NCI-H1436 (cell line): ENCODE measurements at places on chromosomes 5 and 9.
A peak's percentile ranks its signal among the peaks of the same experiment; 100 is the strongest.

- no peak for DNase-seq
Measured at GRCh38 chr9:33146298-33146697, 20.8 kb downstream of the B4GALT1 start.

- DNase-seq = no peak
Measured at GRCh38 chr9:132439153-132439552, 29.1 kb downstream of the CFAP77 start.

DNA sequence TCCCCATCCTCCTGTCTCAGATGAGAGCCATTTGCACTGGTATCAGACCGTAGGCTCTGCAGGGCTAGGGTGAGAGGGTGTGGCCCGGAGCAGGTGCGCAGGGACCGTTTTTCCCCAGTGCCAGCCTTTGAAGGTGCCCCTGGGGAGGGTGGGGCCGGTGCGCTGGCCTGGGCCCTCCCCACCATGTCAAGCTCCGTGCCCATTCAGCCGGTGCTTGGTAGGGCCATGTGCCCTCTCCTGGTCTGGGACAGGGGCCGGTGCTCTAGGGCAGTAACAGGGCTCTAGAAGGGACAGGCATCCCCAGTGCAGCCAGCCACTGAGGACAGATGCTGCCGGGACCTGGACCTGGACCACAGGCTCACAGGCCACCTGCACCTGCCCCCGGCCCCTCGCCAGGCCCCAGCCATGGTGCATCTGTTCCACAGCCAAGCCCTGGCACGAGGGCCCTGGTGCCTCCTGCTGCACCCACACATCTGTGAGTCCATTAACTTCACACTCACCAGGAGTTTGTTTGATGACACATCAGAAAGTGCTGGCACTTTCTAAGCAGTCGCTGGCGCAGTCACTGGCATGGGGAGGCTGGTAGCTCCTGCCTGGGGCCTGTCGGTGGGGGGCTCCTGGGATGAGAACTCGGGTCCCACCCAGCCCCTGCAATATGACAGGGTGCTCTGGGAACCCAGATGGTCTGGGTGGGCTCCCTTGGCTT lies 5.0 kb upstream of the QRFP start:
- DNase-seq = no peak

- DNase-seq = no peak
Measured at GRCh38 chr5:52997424-52997823, 8.3 kb downstream of the ITGA2 start.

GRCh38 chr5:136420168-136420898 lies 55.0 kb upstream of the TRPC7 start:
- DNase-seq = no peak

- no peak for DNase-seq
Measured at GRCh38 chr9:117407436-117408022, 7.3 kb downstream of the ASTN2 start.

DNA sequence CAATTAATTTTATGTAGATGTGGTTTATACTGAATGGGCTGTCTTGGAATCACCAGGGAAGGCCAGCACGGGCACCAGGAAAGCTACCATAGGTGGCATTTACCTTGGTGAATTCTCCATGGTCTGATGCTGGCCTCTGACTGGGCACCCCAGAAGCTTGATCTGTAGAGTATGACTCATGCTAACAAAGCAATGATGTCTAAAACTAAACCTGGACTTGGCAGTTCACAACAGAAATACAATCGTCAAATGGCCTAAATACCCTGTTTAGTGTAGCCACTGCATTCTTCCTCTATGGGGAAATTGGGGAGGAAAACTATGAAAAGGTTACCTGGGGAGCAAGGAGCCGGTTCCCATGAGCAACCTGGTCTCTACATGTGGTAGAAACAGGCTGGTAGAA lies 98.0 kb downstream of the ATPSCKMT start:
- DNase-seq = no peak

DNA sequence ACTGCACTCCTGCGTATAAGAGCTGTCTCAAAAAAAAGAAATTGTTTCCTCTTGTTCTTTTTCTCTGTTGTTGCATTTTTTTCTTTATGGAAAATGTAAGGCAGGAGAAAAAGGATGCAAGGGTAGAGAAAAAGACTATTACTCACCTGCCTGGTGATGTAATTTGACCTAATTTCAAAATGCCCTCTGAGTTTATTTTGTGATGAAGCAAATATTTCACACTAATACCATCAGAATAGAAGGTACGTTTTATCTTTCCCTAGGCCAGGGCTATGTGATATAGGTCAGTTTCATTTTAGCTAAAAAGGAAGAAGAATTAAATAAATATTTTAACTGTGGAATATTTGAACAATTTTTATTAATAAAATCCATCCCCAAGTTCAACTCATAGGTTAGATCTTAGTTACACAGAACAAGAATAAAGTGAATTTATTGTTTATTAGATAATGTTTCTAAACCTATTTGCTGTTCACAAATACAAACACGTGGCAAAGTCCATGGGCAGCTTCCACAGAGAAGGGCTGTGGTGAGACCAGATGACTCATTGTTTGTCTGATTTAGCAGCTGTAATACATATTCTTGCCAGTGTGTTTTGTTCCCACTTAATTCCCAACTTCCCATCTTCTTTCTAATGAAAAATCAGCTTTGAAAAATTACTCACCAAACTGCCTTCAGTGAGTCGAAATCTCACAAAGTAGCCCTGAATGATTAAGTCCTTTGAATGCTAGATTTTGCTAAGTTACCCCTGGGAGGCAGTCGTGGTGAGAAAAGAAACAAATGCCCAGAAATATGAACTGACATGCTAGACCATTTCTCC lies 52.8 kb upstream of the CCDC112 start:
- no peak for DNase-seq

DNA sequence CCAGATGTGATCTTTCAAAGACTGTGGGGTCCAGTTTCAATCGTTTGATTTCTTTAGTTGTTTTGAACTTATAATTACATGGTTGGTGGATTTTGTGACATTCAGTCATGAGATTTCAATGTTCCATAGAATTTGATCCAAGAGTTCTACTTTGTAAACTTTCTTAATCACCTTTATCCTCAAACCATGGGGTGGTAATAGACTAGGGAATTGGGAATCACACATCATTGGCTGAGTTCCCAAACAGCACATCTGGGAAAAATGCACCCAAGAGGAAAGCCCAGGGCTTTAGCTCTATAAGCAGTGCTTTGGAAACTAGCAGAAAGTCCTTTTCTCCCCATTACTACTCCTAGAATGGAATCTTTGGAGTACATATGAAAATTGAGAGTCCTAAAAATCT lies 177.6 kb downstream of the NNT start:
- DNase-seq = no peak

GRCh38 chr5:98989727-98990126 lies 60.9 kb upstream of the CHD1 start:
- DNase-seq = no peak

GRCh38 chr9:13705918-13706317 lies 426.4 kb upstream of the MPDZ start:
- no peak for DNase-seq

- no peak for DNase-seq
Measured at GRCh38 chr5:170202117-170202516, 30.7 kb upstream of the C5orf58 start.

GRCh38 chr9:38091310-38092199 lies 22.5 kb upstream of the SHB start:
- no peak for DNase-seq

DNA sequence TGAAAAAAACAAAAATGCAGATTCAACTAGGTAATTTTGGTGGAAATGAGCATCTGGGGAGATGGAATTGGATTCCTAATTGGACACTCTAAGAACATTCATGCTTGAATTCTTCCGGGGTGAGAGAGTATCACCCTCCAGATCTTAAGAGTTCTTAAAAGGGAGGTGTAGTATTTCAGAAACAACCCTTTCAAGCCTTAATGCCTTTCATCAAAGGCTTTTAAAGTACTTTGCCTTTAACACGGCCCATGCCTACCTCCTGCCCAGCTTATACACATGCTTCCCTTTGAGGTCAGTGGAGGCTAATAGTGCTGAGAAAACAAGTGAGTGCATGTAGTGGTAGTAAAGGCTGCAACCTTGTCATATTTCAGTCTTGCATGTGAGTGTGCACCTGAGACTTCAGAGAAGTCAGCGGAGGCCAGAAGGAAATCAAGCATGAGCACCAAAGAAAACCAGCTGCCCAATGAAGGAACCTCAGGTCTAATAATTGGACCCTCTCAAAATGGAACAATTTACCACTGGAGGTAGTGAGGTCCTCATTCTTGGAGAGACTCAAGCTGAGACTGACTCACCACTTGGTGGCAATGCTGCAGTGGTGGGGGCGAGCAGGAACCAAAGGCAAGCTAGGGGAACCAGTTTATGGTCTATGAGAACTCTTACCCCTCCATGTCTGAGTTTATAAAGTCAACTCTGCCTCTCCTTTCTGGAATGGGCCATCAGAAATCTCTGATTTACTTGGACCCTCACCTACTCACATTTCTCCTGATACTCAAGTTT lies 98.4 kb upstream of the GDNF start:
- no peak for DNase-seq

DNA sequence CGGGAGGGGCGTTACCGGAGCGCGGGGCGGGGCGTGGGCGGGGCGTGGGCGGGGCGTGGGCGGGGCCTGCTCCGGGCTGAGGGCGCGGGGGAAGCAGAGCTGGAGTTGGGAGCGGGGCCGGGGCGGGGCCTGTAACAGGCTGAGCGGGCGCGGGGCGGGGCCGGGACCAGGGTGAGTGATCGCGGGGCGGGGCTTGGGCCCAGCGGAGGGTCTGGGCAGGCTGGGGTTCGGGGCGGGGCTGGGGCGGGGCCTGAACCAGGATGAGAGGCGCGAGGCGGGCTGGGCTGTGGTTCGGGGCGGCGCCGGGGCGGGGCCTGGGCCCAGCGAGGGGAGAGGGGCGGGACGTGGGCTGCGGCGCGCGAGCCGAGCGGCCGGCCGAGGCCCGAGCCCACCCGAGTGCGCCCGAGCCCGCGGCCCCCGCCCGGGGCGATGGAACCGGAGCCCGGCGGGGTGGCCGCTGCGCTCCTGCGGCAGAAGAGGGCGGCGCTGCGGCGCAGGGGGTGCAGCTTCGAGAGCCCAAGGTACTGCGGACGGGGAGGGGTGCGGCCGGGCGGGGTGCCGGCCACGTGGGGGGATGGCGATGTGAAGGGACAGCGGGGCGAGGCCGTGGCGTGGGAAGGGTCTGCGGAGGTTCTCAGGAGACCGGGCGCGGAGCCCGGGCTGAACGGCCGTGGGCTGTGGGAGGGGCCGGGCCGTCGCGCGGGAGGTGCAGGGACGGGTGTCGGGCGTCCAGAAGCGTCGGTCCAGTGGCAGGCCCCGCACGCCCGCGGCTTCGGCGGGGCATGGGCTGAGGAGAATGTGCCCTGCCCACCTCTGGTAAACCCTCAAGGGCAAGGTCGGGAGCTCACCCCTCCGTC lies 39.5 kb upstream of the GARNL3 start:
- DNase-seq = peak; percentile 91

- DNase-seq = no peak
Measured at GRCh38 chr5:17000291-17000939, 64.3 kb upstream of the MYO10 start.

DNA sequence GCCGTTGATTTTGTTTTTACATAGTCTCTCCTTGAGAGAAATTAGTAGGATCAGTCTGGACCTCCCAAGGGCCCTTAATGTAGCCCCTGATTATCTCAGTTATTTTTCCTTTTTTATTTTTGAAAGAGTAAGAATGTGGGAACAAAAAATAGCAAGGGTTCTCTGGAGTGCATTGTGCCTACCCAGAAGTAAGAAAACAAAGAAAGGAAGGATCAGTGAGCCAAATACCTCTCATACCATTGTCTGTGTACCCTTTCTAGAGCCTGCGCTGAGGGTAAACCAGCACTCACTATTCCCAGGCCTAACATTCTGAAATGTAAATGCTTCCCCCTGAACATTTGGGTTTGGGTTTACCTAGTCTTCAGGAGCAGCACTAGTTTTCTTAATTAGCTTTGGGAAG lies 213.0 kb upstream of the TARS1 start:
- no peak for DNase-seq

DNA sequence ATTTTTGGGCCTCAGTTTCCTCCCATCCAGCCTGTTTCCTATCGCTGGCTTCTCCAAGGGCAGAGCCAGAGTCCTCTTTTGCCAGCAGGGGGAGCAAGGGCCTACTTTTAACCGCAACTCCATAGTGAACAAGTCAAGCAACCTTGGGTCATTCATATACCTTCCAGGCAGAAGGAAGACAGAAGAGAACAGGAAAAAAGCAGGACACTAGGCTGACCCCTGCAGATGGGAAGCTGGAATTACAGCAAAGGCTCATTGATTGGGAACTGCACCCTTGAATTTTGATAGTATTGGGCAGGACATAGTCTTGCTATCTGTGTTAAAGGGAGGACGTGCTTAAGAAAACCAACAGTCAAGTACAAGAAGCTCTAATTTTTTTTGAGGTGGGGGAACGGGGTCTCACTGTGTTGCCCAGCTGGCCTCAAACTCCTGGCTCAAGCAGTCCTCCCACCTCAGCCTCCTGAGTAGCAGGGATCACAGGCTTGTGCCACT lies 30.1 kb downstream of the QRFP start:
- DNase-seq = peak; percentile 61

GRCh38 chr9:95048225-95049087 lies 269.1 kb downstream of the FANCC start:
- DNase-seq = peak; percentile 82

DNA sequence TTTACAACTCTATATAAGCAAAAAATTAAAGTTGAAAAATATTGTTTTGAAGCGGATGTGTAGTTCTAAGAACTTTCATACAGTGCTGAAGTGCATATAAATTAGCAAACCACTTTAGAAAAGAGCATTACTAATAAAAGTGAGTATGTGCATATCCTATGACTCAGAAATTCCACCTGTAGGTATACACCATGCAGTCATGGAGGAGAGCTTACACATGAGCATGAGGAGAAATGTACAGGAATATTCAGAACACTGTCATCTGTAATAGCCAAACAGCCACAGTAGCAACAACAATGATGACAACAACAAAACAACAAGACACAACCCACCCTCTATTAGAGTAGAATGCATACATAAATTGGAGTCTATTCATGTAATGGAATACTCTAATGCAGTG lies 138.2 kb upstream of the ARRDC3 start:
- DNase-seq = no peak

- DNase-seq = no peak
Measured at GRCh38 chr5:93193431-93194347, 387.3 kb downstream of the NR2F1-AS1 start.
